ENCODE measurements at places on chromosomes 16 and 17.

GRCh38 chr16:56413381-56413780, 12.0 kb downstream of the AMFR start:
- DNase-seq: no peak

GRCh38 chr16:4339909-4340308, 11.2 kb downstream of the PAM16 start:
- DNase-seq: no peak

DNA sequence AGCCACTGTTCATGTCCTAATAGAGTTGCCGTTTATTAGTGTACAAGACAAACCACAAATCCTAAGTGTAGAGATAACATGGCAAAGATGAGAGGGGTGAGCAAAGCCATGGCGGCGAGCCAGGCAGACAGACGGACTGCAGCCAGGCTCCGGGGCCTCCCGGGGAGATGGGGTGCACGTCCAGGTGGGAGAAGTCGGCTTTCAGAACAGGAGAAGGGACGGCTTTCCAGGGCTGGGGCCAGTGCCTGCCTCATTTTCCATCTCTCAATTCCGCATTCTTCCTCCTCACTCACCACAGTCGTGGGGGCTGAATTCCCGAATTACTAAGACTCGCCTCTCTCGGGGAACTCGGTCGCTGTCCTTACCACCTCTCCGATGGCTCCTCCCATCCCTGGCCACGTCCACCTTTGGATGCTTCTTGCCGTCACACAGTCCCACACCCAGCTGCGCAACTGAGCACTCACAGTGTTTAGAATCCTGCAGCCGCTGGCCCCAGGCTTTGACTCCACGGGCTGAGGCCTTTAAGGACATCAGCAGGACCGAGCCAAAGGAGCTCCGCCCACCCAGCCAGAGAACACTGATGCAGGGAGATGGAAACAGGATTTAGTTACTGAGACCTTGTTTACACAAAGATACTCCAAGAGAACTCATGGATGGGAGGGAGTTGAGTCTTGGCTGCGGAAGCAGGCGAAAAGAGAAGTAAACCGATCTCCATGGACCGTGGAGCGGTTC, 59.7 kb downstream of the RNF112 start:
- no peak for DNase-seq

DNA sequence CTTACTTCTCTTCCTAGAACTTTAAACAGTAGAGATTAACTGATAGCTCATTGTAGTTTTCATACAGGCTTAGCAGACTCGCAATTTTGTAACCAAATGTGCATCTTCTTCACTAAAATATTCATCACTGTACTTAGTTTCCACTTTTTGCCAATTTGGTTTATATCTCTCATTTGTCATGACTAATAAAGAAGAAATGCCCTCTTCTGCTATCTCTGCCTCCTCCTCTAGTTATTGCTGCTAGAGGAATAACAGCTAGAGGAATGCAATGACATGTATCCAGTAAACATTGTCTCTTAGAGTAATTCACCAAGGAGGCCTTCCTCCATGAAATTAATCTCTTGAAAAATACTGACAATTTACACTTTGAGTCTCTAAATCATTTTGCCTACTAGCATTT, 115.5 kb upstream of the COX10 start:
- DNase-seq: no peak

GRCh38 chr17:45246861-45247428, 14.9 kb downstream of the SPATA32 start:
- no peak for DNase-seq

DNA sequence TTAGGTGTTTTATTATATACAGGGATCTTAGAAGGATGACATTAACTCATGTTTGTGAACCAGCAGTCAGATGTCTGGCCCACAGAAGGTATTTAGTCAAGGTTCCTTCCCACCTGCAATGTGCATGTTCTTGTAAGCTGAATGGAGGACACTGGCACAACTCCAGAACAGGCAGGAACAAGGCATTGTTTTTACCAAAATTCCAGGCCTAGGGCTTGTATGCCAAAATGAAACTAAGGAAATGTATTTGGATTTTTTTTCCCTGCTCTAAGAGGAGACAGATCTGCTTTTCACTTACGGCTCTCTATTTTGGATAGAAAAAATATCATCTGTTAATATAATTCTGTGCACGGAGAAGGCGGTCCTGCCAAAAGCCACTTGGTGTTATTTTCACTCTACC, 312.5 kb downstream of the GRIN2A start:
- no peak for DNase-seq

DNA sequence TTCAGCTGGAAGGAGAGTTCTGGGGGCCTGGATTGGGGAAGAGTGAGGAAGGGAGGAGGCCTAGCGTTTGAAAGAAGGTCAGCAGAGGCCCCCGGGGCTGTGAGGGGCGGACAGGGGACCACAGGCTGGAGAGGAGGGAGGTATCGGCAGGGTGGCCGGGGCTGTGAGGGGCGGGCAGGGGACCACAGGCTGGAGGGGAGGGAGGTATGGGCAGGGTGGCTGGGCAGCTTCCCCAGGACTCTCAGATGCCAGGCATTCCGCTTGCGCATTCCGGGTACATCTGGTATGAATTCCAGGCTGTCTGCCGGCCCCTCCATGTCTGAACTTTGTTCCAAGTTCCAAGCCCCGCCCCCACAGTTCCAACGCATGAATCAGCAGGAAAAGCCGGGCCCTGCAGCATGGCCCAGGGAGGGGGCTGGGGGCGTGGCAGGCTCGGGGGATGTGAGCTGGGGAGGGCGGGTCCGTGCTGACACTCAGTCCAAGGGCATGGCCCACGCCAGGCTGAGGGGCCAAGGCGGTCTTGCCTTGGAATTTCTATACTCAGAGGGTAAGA, 4.3 kb upstream of the TLCD2 start:
- peak; percentile 46 for DNase-seq

- no peak for DNase-seq
Observed at GRCh38 chr16:55832773-55833691, at the start of gene CES1. Gene CES1 (minus strand): TSS chr16:55833096. CDS start chr16:55833055, 41 bp downstream.

- DNase-seq: no peak
Observed at GRCh38 chr16:75758215-75758614, 31.9 kb upstream of the CPHXL start.

GRCh38 chr17:17787568-17787967, 49.2 kb downstream of the SREBF1 start:
- DNase-seq: no peak

- peak; percentile 85 for DNase-seq
Observed at GRCh38 chr17:17836818-17837379, at the start of gene SREBF1. Gene SREBF1 (minus strand): TSS chr17:17836986. CDS start chr17:17836817, 169 bp downstream.
